ENCODE measurements at places on chromosomes 12 and 14.

GRCh38 chr14:59619061-59619460, 42.4 kb upstream of the CCDC175 start:
- DNase-seq, result no peak

DNA sequence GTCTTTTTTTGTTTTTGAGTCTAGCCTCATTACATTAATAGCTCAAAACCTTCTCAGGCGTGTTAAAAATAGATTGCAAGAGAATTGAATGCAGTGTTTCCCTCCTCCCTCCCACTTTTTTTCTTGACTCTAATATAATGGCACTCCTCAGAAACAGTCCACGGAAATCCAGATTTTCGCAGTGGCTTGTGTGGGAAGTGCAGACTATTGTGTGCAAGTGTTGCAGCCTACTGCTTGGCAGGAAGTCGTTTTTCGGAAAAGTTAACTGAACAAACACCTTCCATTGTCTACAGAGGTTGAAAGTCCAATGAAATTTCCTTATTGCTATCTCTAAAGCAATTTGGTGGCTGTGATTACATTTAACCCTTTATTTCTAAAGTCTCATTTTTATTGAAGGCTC, 147.9 kb upstream of the E2F7 start:
- DNase-seq, result no peak

DNA sequence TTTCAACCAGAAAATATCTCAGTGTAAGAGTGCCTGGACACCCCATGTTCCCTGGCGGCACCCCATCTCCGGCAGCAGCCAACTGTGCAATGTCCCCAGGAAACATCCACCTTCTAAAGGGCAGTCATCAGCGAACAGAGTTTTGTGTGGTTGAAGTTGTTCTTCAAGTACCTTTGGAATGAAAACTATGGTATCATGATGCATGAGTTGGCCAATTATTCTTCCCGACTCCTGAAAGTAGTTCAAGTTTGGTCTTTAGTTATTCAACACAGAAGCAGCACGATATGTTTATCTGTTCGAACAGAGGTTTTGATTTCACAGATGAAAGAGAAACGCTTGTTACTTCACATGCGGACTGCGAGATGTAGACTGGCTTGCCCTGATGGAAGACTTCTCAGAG, 21.1 kb upstream of the TTC7B start:
- DNase-seq, result no peak

DNA sequence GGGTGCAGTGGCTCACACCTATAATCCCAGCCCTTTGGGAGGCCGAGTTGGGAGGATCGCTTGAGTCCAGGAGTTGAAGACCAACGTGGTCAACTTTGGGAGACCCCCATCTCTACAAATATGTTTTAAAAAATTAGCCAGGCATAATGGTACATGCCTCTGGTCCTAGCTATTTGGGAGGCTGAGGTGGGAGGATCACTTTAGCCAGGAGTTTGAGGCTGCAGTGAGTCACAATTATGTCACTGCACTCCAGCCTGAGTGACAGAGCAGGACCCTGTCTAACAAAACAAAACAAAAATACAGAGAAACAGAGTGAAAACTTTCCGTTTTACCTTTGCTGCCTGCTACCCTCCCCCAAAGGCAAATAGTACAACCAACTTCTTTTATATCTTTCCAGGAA, 60.2 kb downstream of the SRGAP1 start:
- DNase-seq, result no peak

- DNase-seq, result no peak
These were observed 12.1 kb downstream of the SYNE3 start for GRCh38 chr14:95504135-95505029.

All from NCI-H1436 treated with DMSO at 0.1 percent for 48 hours (cell line).